CD4-positive, alpha-beta T cell (primary cell): ENCODE measurements at places on chromosomes 4 and X. TPM values are rescaled to one million over a fixed set of nuclear protein-coding genes. Genes with fewer than 3 reads are reported as not detected.

The ZNF711 gene
- 4.7 TPM for total RNA-seq

The ZDHHC15 gene
- 0.16 TPM for total RNA-seq

The CLIC2 gene
- 0.89 TPM for total RNA-seq

The RAB33A gene
- total RNA-seq: 14.4 TPM

The GJB1 gene
- total RNA-seq: not detected

DNA sequence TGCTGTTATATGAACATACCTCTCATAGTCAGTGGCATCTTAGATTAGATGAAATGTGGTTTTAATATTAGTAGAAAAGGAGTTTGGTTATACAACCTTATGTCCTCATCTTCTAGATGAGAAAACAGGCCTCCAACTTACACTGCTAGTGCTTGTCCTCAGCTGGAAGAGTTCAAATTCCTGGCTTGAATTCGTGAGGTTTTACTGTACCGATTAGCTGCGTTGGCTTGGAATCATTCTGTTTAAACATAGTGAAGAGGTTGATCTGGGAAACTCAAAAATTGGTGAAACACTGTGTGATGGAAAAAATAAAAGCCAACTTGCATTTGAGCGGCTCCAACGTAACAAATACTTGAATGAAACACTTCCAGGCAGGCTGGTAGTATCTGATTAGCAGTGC, 81.0 kb downstream of the LNX1 start:
- H3K4me1 ChIP-seq: no peaks in the 10 kb centered on the region
- DNase-seq: no peak
- no peak overlapping the region for H3K4me3 ChIP-seq

DNA sequence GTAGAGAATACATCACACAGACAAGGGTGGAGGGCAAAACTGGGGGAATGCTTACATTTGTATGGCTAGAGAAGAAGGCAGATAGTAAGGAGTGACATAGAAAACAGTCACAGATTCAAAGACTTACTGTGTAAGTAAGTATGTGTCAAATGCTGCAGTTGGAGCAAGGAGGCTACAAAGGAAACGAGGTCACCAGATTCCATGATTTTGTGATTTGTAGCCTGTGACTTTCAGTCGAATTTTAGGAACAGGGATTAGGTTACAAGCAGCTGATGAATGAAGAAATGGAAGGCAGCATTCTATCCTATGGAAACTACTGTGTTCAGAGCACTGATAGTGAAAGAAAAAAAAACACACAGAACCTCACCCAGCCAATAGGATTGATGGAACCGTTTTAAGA, 407.9 kb downstream of the IL15 start:
- no peak overlapping the region for H3K4me3 ChIP-seq
- H3K4me1 ChIP-seq: no peaks in the 10 kb centered on the region
- H3K36me3 ChIP-seq: peaks cover 23% of the 10 kb centered on the region

DNA sequence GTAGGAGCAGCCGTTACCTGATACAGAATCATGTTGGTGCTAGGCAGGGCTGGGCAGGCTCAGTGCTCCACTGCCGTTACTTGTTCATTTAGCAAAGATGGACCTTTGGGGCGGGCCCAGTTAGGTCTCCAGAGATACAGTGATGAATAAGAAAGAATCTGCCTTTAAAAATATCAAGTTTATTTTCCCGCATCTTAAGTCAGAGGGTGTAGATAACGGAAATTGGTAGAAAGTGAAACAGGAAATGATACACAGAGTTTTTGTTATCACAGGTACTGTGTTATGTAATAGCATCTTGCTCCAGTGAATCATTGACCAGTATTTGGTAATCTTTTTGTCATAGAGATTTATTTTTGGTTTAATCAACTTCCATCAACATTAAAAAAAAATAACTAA, 5.5 kb downstream of the TMEM131L start:
- peak; percentile 39 for DNase-seq
- peaks cover 52% of the 10 kb centered on the region for H3K4me1 ChIP-seq
- peaks cover 37% of the 10 kb centered on the region for H3K36me3 ChIP-seq
- H3K27ac ChIP-seq: peak overlapping the region; percentile 89
- H3K27me3 ChIP-seq: no peaks in the 10 kb centered on the region

GRCh38 chr4:185566425-185566824, 31.1 kb upstream of the PDLIM3 start:
- H3K36me3 ChIP-seq: no peaks in the 10 kb centered on the region
- no peak overlapping the region for H3K4me3 ChIP-seq
- no peaks in the 10 kb centered on the region for H3K27me3 ChIP-seq
- H3K4me1 ChIP-seq: no peaks in the 10 kb centered on the region

- H3K4me3 ChIP-seq: no peak overlapping the region
- no peak for DNase-seq
- no peaks in the 10 kb centered on the region for H3K4me1 ChIP-seq
- no peaks in the 10 kb centered on the region for H3K36me3 ChIP-seq
- H3K27ac ChIP-seq: no peak overlapping the region
These were observed 533.0 kb downstream of the BCOR start for GRCh38 chrX:39564751-39565150.

GRCh38 chr4:48939785-48940184, 33.2 kb upstream of the OCIAD2 start:
- no peak overlapping the region for H3K4me3 ChIP-seq
- H3K27me3 ChIP-seq: no peaks in the 10 kb centered on the region
- no peak for DNase-seq
- peaks cover 8% of the 10 kb centered on the region for H3K4me1 ChIP-seq
- H3K36me3 ChIP-seq: no peaks in the 10 kb centered on the region

- no peaks in the 10 kb centered on the region for H3K4me1 ChIP-seq
- no peaks in the 10 kb centered on the region for H3K27me3 ChIP-seq
- H3K36me3 ChIP-seq: no peaks in the 10 kb centered on the region
- no peak overlapping the region for H3K4me3 ChIP-seq
- no peak overlapping the region for H3K27ac ChIP-seq
These were observed 1639.8 kb downstream of the RPA4 start for GRCh38 chrX:98523521-98523920.

- H3K4me1 ChIP-seq: no peaks in the 10 kb centered on the region
- no peak for DNase-seq
- H3K27ac ChIP-seq: no peak overlapping the region
- no peaks in the 10 kb centered on the region for H3K27me3 ChIP-seq
These were observed 300.8 kb downstream of the ZNF674 start for GRCh38 chrX:46244451-46244850.

DNA sequence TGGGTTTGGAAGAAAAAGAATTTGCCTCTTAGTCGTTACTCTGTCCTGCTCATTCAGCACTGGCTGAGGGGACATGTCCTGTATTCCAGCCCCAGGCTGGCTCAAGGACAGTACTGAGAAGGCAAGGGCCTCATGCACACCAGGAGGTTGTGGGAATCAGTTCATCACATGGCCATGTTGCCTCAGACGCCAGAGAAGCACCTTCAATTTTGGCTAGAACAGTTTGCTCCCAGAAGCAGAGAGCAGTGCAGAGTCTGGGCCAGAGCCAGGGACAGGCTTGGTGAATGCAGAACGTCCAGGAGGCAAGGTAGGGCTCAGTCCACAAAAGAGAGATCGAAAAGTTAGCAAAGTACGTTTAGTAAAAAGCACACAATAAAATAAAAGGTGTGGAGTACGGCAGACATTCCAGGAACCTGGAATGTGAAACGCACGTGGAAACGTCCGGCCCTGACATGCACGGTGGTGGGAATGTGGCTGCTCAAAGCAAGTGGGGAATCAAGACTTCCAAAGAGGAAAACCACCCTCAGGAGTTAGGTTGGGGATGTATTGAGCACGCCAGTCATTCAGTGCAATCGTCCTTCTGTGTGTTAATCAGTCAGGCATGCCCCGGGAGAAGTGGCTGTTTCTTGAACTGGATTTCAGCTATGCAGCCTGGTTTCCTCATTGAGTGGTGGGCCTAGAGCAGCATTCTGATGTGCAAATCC, 1.2 kb upstream of the SLC2A9 start:
- H3K4me3 ChIP-seq: no peak overlapping the region
- H3K27me3 ChIP-seq: no peaks in the 10 kb centered on the region
- DNase-seq: no peak
- peaks cover 20% of the 10 kb centered on the region for H3K4me1 ChIP-seq
- no peak overlapping the region for H3K27ac ChIP-seq

DNA sequence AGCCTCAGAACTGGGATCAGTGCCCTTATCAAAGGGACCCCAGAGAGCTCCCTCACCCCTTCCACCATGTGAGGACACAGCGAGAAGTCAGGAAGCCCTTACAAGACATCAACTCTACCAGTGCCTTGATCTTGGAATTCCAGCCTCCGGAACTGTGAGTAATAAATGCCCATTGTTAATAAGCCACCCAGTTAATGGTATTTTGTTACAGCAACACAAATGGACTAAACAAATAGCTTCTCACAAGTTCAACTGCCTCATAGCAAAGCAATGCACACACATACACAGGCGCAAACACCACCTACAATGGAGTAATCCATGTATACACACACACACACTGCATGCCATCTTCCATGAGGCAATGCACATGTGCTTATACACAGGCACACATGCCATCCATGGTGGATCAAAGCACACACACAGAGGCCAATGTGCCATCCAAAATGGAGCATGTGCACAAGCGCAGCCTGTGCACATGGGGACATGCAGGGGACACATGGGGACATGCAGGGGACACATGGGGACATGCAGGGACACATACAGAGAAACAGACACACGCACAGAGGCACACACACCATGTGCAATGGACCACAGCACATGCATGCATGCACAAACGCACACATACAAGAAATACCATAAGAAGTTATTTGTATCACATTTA, 137.6 kb upstream of the TBL1X start:
- no peak overlapping the region for H3K4me3 ChIP-seq
- H3K27me3 ChIP-seq: no peaks in the 10 kb centered on the region
- H3K27ac ChIP-seq: no peak overlapping the region
- no peaks in the 10 kb centered on the region for H3K4me1 ChIP-seq

DNA sequence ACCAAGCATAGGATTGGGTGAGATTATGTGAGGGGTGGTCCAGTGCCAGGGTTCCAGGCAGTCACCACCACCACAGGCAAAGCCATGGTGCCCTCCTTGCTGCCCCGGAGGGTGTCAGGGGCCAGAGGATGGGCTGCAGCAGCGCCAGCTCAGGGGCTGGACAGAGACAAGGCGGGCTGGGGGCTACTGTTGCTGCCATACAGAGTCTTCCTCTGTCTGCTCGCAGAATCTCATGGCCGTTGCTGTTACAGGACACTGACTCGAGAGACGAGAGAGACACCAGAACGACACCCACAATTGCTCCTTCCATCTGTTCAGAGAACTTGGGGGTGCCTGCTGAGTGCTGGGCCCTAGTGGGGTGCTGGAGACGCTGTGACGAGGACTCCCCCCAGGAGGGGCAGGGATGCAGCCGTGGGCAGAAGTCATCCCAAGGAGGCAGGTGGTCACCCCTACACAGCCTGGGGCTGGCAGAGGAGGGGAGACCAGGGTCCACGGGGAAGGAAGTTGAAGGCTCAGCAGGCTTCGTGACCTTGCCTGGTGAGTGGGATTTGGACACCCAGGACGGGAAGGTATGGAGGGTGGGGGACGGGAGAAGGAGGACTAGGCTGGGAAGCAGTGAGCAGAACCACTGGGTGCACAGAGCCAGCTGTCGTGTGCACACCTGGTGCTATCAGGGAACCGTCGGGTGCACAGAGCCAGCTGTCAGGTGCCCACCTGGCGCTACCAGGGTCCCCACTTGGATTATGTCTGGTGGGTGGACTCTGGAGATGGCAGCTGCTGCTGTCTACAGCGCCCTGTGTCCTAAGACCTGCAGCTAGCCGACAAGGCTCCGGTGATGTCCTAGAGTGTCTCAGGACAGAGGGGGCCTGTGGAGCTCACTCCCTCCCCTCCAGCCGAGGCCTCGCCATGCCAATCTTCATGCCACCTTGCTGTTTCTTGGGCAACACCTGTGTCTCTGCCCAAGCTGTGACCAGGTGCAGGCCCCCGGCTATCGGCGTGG, 43.9 kb upstream of the HMX1 start:
- H3K27ac ChIP-seq: no peak overlapping the region
- no peak for DNase-seq
- peaks cover 11% of the 10 kb centered on the region for H3K27me3 ChIP-seq
- H3K4me1 ChIP-seq: peaks cover 5% of the 10 kb centered on the region
- no peak overlapping the region for H3K4me3 ChIP-seq

DNA sequence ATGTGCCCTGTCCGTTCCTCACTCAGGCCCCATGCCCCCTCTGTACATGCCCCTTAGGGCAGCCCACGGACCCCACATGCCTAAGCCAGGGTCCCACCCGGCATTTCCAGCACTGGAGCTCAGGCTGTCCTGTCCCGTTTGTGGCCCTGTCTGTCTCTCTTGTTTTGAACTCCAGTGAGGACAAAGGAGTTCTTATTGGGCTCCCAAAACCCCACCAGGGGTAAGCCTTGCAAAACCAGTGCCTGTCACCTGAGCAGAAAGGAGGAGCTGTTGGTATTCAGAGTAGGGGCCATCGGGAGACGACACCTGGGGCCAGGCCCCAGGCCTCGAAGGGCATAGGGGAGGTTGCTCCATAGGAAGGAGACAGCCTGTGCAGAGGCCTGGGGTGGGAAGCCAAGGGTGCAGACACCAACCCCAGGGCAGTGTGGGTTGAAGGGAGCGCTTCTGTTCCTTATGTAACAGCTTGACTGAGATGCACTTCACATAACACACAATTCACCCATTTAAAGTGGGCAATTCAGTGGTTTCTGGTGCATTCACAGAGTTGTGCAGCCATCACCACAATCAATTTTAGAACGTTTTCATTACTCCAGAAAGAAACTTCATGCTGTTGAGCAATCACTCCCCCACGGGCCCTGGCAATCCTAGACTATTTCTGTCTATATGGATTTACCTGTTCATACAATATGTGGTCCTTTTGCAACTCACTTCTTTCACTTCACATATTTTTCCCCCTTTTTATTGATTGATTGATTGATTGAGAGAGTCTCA, 31.7 kb downstream of the MAN2B2 start:
- no peak for DNase-seq
- H3K4me1 ChIP-seq: no peaks in the 10 kb centered on the region
- no peak overlapping the region for H3K4me3 ChIP-seq
- H3K36me3 ChIP-seq: peaks cover 94% of the 10 kb centered on the region

- no peaks in the 10 kb centered on the region for H3K27me3 ChIP-seq
- H3K4me3 ChIP-seq: no peak overlapping the region
- no peak overlapping the region for H3K27ac ChIP-seq
- no peaks in the 10 kb centered on the region for H3K36me3 ChIP-seq
- H3K4me1 ChIP-seq: no peaks in the 10 kb centered on the region
These were observed 24.2 kb upstream of the ARHGEF9 start for GRCh38 chrX:63809173-63809572.

DNA sequence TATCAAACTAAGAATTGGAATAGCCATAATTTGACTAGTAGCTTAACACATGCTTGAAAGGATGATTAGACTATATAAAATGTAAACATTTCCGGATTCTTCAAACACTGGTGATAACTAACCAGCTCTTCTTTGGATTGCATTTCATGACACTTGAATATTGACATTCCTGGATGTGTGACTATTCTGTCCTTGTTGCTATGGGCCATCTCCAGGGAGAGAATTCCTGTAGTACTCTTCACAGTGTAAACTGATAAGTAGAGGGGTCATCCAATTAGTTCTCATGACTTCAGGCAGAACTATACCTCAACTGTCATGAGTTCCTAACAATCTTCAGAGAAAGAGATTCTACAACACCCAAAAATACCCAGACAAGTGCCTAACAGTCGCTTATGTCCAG, 1026.7 kb upstream of the TENM3 start:
- no peak overlapping the region for H3K27ac ChIP-seq
- H3K27me3 ChIP-seq: no peaks in the 10 kb centered on the region
- no peaks in the 10 kb centered on the region for H3K4me1 ChIP-seq
- no peak overlapping the region for H3K4me3 ChIP-seq
- no peaks in the 10 kb centered on the region for H3K36me3 ChIP-seq
- DNase-seq: no peak

GRCh38 chr4:159349332-159349731, 246.5 kb downstream of the RAPGEF2 start:
- H3K4me1 ChIP-seq: no peaks in the 10 kb centered on the region
- H3K27ac ChIP-seq: no peak overlapping the region
- peaks cover 42% of the 10 kb centered on the region for H3K36me3 ChIP-seq
- DNase-seq: no peak
- H3K4me3 ChIP-seq: no peak overlapping the region

GRCh38 chr4:100848841-100849240, 331.0 kb upstream of the EMCN start:
- H3K27me3 ChIP-seq: no peaks in the 10 kb centered on the region
- DNase-seq: no peak
- no peak overlapping the region for H3K27ac ChIP-seq
